ENCODE measurements at places on chromosomes 16 and 17.

- DNase-seq = no peak
Observed at GRCh38 chr16:306911-307370, 24.0 kb downstream of the PDIA2 start.

- DNase-seq = no peak
Observed at GRCh38 chr16:66604376-66605176, at the start of gene CMTM3. Gene CMTM3 (plus strand): TSS chr16:66604704. CDS start chr16:66604806, 102 bp downstream.

DNA sequence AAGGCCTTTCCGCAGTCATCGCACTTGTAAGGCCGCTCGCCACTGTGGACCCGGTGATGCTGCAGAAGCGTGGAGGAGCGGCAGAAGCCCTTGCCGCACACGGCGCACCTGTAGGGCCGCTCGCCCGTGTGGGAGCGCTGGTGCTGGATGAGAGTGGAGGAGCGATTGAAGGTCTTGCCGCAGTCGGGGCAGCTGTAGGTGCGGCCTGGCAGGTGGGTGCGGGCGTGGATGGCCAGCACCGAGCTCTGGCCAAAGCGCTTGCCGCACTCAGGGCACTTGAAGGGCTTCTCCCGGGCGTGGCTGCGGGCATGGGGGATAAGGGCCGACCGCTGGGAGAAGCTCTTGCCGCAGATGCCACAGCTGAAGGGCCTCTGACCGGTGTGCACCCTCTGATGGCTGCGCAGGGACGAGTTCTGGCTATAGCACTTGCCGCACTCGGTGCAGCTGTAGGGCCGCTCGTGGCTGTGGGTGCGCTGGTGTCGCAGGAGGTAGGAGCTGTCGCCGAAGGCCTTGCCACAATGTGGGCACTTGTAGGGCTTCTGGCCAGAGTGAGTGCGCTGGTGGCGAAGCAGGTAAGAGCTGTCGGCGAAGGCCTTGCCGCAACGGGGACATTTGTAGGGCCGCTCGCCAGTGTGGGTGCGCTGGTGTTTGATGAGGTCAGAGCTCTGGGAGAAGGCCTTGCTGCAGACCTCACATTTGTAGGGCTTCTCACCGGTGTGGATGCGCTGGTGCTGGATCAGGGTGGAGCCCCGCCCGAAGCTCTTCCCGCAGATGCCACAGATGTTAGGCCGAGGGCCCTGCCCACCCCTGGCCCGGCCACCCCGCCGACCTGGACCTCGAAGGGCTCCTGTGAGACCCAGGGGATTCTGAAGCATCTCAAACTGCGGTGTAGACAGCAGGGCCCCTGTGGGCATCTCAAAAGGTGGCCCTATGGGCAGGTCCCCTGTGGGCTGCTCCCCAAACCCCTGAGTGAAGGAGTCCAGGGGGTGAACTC is 1.5 kb downstream of the ZNF768 start:
- DNase-seq = no peak

DNA sequence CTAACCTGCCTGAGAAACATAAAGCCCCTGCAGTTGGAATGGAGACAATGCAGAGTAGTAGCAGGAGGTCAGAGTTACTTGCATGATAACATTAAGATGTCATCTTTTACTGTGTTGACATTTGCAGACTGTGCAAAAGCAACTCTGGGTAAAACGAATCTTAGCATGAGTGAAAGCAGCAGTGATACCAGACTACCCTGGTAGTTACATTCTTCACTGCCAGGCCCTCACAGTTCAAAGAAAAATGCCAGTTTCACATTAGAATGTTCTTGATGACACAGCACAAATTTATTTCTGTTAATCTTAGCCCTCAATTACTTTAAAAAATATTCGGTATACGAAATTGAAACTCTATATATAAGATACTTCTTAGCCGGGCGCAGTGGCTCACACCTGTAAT is 12.2 kb downstream of the MPHOSPH6 start:
- no peak for DNase-seq

DNA sequence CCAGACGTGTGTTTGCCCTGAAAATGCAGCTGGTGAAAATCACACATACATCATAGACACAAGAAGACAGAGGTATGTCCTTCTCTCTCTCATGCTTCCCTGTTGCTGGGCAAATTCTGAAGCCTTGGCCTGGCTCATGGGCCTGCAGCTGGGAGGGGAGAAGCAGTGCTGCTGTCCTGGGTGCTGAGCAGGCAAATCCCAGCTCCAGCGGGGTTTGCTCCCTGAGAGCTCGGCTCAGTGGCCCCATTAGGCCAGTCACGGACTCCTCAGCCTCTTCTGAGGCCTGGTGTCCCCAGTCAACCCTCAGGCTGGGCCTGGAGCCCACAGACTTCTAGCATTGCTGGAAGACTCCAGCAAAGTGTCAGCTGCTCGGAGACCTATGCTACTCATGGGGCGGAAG is 11.7 kb downstream of the RHBDL3 start:
- no peak for DNase-seq

GRCh38 chr17:79114458-79115301 is 40.1 kb downstream of the ENGASE start:
- DNase-seq = no peak

DNA sequence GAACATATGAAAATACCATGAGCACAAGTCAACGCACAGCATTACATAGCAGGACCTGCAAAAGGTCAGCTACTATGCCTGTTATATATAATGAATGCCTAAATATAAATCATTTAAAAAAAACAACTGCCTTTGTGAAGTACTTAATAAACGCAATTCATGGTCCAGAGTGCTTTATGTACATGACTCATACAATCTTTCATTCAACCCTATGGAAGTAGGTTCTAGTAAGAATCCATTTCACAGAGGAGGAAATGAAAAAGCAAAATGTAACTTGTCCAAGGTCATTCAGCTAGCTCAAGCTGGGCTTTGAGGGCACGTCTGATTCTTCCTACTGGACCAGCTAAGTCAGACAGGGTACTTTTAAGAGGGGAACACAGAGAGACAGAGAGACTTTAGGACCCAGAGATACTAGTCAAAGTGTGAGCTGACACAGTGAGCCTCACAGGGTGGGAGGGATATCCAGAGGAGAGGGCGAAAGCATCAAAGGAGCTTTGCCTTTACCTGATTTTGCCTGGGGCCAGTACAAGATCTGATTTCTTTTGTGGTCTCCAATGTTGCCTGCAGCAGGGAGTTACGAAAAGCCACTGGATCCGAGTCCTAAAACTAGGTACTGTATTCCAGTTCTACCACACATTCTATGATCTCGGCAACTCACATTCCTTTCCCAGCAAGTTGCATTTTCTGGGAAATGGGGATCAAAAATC is 83.4 kb upstream of the ZFHX3 start:
- DNase-seq = no peak

GRCh38 chr16:30929167-30929566 is 5.8 kb downstream of the FBXL19 start:
- DNase-seq = no peak

GRCh38 chr17:62626719-62627218 is 701 bp upstream of the MRC2 start:
- no peak for DNase-seq

- no peak for DNase-seq
Observed at GRCh38 chr16:79282806-79283205, 317.7 kb downstream of the MAF start.

- DNase-seq = no peak
Observed at GRCh38 chr17:1027044-1027443, 30.1 kb downstream of the TIMM22 start.

DNA sequence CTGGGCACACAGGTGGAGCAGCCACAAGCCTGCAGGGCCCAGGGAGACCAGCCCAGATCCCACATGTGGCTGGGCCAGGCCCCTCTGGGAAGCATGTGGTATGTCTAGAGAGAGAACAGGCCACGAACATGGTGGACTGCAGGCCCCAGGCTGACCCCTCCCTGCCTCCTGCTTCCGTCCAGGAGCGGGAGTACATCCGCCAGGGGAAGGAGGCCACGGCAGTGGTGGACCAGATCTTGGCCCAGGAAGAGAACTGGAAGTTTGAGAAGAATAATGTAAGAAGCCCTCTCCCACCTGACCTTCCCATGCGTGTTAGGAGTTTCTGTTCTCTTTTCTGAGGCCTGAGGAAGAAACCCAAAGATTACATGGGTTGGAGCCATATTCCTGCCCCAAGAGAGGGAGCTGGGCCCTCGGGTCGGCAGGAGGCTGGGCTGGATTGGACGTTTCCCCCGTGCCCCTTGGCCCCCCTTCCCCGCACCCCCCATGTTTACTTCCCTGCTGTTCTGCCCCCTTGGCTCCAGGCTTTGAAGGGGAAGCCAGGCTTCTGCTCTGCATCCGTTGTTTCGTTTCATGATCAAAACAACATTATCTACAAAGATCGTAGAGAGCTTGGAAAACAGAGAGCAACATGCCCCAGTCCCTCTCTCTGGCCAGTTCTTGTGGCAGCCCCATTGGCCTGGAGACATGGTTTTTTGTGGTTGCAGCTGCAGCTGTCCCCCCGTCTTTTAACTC is 5.7 kb upstream of the TCAP start:
- no peak for DNase-seq

DNA sequence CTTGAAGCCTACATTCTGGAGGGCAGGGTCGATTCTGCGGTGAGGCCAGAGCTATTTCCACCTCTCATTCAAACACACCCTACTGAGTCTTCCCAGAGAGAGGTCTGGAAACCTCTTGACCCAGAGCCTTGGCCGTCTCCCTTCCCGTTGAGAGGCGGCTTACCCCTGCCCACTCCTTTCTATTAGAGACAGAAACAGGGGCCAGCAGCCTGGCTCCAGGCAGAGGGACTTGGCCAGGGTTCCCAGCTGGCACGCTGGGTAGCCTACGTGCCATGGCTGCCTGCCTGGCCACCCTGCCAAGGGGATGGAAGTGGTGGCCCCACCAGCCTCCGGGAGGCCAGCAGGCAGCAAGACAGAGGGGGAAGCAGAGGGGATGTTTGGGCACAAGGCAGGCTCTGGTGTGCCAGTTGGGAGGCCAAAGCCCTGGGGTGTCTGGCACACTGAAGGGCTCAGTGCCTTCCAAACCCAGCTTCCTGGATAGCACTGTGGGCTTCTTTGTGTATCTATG is 6.0 kb downstream of the STAC2 start:
- DNase-seq = no peak

Measured in iPS DF 19.7 (cell line).